ENCODE measurements at places on chromosomes 13 and 19.

GRCh38 chr13:22073718-22074117 is 402.8 kb downstream of the FGF9 start:
- no peak for DNase-seq

DNA sequence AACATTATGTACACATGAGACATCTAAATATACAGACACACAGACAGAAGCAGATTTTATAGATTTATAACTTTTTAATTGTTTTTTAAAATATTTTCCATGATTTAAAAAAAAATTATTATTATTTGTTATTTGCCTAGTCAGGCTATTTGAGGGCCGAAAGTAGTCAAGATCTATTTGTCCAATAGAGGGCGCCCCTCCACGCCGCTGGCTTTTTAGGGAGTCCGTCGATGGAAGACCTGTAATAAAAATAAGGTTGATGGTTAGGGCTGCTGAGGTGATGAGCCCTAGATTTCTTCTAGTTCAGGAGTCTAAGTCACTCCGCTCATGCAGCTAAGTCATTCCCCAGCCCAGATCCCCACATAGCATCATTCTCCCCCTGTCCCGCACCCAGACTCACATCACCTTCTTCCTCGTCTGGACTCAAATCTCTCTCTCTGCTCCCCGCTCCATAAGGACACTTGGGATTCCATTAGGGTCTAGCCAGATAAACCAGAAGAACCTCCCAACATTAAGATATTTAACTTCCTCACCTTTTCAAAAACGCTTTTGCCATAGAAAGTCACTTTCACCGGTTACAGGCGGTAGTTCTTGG is 33.9 kb upstream of the CEACAM21 start:
- DNase-seq, result peak; percentile 79

- no peak for DNase-seq
Observed at GRCh38 chr19:17517898-17518297, 6.4 kb downstream of the PGLS start.

DNA sequence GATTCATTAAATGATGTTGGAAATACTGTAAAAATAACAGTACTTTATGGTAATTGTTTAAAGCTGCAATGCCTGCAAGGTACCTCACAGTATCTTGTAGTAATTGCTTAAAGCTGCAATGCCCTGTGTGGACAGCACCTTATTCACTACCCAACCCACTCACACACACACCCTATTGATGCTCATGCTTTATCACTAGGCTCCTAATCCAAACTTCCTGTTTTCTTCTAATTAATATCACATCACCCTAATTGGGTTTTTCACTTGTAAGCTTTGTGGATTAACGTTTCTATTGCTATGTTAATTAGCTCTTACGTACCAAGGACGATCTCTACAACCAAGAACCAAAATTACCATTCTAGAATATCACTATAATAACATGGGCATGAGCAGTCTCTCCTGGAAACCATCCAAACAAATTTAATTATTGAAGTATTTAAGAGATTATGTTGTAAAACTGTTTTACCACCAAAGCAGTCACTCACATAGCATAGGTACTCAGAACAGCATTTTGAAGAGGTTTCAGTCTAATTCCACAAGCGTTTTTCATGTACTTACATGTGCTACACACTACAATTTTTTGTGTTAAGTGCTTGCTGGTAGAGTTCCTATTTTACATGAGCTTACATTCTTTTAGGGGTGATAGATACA is 303.8 kb downstream of the PCDH9 start:
- no peak for DNase-seq

GRCh38 chr19:4991538-4991937 is 22.6 kb downstream of the KDM4B start:
- DNase-seq, result no peak

DNA sequence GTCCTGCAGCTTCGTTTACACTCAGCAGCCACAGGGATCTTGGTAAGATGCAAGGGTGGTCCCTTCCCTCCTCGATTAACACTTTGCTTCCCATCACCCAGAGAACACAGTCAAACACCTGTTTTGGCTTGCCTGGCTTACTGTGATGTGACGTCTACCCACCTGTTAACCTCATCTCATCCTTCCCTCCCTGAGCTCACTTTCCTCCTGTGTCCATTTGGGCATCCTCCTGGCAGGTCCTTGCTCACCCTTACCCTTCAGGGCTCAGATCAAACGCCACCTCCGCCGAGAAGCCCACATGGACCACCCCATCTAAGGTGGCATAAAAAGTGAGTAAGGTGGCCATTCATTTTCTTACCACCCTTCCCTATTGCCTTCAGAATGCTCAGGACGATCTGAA is 9.2 kb downstream of the FIZ1 start:
- no peak for DNase-seq

GRCh38 chr13:59672445-59672844 is 491.3 kb downstream of the DIAPH3 start:
- DNase-seq, result no peak

DNA sequence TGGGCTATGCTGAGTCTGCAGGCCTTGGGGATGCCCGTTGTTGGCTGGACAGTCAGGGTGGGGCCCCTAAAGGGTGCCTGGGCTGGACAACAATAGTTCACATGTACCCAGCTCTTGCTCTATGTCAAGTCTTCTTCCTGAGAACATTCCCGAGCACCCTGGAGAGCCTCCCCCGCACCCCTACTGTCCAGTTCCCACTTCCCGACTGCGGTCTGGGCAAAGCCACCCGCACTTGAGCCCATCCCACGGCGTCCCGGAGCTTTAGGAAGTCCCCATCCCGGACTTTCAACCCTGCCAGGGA is 1.1 kb upstream of the MPND start:
- DNase-seq, result no peak

- no peak for DNase-seq
Observed at GRCh38 chr13:100667894-100668293, 6.7 kb downstream of the TMTC4 start.

- peak; percentile 80 for DNase-seq
Observed at GRCh38 chr19:49468746-49469447, 5.1 kb upstream of the FLT3LG start.

GRCh38 chr19:54677217-54677616 is 14.4 kb downstream of the LILRB4 start:
- no peak for DNase-seq

DNA sequence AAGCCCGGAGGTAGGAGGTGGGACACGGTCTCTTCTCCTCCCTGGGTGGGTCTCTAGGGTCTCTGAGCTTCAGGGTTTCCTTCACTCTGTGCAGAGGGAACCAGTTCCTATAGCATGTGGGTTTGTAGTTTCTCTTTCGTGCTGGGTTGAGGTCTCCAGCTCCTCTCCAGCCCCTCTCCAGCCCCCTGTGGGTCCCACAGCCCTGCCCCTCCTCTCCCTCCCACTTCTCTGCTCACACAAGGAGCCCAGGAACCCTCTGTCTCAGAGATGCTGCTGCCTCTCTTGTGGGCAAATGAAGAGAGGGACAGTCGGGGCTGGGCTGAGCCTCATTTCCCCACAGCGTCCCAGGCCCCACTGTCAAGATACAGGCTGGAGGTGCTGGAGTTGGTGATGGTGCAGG is 1.4 kb downstream of the SIGLEC7 start:
- no peak for DNase-seq

DNA sequence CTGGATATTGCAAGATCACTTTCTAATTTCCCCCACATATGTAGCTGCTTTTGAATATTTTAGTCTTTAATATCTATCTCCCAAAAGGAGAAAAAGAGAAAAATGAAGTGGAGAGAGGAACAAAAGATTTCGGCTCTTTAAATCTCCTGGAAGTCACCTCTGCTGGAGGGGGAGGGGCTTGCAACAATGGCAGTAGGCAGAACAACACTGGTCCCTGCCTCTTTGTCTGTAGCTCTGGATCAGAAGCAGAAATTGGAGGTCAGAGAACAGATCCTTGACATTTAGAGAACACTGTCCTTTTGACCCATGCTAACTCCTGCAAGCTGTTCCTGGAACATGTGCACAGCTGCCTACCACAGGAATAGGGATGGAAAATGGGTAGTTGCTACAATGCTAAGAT is 86.7 kb upstream of the GPR12 start:
- no peak for DNase-seq

DNA sequence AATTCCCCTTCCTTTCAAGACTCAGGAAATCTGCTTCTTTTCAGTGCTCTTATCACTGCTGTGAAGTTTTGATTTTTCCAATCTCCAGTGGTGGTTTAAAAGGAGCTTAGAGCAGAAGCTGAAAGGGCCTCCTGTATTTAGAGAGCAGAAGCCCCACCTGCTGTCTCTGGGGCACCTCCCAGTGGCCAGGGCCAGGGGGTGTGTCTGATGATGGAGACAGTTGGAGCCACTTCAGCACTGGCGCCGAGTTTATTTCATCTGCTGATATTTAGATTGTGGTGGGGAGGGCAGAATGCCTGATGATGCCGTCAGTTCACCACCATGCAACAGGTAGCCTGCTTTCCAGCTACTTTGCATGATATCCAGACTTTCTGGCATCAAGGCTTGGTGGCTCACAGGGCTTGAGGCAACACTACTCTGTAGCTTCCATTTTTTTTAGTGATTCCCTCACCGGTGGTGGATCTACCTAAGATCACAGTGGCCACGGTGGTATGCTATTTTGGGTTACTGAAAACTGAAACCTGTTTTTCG is 371.9 kb downstream of the KCNRG start:
- peak; percentile 27 for DNase-seq

DNA sequence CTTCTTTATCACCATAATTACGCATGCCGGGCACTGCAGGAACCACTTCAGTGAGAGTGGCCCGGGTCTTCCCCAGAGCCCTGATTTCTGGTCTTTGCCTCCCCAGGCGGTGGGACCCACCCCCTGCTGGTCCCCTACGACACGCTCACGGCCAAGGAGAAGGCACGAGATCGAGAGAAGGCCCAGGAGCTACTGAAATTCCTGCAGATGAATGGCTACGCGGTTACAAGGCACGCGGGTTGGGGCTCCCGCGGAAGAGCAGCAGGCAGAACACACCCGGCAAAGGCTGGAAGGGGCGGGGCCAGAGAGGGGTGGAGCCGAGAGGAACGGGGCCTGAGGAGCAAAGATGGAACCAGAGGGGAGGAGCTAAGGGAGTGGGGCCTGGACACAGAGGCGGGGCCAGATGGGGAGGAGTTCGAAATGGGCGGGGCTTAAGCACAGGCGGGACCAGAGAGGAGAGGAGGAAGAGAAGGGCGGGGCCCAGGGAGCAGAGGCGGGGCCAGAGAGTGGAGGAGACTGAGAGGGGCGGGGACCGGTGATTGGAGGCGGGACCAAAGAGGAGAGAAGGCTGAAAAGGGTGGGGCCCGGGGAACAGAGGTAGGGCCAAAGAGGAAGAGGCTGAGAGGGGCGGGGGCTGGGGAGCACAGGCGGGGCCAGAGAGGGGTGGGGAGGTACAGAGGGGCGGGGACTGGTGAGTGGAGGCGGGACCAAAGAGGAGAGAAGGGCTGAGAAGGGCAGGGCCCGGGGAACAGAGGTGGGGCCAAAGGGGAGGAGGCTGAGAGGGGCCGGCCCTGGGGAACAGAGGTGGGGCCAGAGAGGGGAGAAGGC is 73.4 kb downstream of the RYR1 start:
- DNase-seq, result peak; percentile 77

DNA sequence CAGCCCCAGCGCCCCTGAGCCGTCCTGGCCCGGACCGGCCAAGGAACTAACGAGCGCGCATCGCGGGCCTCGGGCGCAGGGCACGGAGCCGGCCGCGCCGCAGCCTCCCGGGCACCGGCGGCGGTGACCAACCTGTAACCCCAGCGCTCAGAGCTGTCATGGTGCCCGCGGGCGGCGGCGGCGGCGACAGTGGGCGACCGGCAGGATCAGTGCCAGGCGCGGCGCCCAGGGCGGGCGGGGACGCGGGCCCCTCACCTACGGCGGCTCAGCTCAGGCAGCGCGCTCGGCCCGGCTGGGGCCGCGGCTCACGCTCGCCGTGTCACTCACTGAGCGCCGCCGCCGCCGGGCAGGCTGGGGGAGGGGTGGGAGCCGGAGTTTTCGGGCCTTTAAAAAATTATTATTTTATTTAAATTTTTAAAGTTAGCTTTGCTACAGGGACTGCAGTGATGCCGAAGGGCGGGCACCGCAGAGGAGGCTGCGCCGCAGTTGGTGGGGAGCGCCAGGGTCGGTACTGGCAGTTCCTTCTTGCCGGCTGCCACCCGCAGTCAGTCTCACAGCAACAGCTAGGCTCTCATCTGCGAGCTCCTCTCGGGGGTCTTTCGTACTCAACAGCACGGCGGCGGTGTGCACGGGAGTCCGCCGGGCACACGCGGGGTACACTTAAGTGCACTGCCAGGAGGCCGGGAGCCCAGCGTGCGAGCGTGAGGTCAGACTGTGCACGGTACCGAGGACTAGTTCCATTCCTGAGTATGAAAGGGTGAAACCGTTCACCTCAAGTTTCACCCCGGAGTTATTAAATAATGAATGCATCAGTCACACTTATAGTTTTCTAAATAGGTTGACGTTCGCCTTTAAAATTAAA is at the start of gene NALCN:
Gene NALCN (minus strand): TSS at position 328 of the 862 bp plus-strand sequence. CDS start 17,382 bp downstream, outside the sequence.
- no peak for DNase-seq

DNA sequence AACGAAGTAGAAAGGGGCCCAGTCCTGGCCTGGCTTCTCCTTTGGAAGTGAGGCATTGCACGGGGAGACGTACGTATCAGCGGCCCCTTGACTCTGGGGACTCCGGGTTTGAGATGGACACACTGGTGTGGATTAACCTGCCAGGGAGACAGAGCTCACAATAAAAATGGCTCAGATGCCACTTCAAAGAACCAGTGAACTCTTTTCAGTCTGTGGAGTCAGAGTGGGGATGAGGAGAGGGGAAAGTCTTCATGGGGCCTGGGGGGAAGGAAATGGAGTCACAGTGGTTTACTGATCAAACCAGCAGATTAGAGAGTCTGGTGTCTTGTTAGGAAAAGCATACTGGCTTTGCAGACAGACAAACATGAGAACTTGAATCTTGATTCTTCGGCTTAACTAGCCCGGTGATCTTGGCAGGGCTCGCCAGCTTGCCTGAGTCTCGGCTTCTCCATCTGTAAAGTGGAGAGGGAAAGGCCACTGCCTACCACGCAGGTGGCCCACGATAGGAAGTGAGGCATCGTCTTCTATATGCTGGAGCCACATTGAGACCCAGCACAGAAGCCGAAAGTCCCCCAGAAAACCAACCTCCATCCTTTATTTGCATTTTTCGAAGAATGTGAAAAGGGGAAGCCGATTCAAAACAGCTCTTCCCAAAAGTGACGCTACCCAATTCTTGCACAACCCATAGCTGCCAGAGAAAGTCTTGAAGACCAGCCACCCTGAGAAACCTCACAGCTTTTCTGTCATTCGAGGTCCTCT is at the start of gene FFAR1:
Gene FFAR1 (plus strand): TSS at position 732 of the 759 bp plus-strand sequence. CDS start 3,650 bp downstream, outside the sequence.
- DNase-seq, result peak; percentile 80

DNA sequence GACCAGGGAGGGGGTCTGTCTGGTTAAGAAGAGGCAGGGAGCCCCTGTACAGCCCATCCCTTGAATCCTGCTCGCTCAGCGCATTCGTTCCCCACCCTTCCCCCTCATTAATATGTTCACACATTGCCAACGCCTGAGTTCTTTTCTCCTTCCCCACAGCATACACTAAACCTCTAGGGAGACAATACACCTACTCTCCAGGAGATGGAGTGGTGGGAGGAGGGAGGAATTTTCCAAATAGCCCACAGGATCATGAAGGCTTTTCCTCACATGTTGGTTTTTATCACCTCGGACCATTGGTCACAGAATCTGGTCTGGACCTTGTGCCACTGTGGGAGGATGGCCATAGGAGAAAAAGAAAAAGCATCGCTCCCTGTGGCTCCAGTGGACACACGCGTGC is 294.9 kb downstream of the SHISA2 start:
- no peak for DNase-seq

- peak; percentile 42 for DNase-seq
Observed at GRCh38 chr19:42114412-42114811, 17.8 kb downstream of the POU2F2 start.

Measured in memory B cell (primary cell).